HT1080 (cell line): ENCODE measurements at places on chromosomes 2 and 18.

GRCh38 chr2:148888986-148889385 is 14.0 kb downstream of the KIF5C start:
- no peak for DNase-seq

- no peak for DNase-seq
These were observed 64.3 kb upstream of the MSTN start for GRCh38 chr2:190126798-190127197.

DNA sequence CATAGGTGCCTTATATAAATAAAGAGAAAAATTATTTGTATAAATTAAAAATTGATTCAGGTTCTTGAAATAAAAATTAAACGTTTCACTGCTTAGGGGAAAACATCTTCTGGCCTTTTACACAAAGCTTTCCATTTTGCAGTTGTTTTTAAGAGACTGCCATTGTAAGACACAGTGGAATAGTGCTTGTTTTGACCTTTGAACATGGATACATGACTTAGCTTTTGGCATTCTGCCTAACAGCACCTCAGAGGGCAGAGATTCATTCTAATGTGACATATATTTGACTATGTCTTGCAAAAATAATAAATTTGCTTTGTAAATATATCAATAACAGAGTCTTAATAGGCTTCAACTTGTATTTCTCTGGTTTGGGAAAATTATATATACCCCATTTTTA is 142.1 kb downstream of the SLC4A10 start:
- DNase-seq, result no peak

DNA sequence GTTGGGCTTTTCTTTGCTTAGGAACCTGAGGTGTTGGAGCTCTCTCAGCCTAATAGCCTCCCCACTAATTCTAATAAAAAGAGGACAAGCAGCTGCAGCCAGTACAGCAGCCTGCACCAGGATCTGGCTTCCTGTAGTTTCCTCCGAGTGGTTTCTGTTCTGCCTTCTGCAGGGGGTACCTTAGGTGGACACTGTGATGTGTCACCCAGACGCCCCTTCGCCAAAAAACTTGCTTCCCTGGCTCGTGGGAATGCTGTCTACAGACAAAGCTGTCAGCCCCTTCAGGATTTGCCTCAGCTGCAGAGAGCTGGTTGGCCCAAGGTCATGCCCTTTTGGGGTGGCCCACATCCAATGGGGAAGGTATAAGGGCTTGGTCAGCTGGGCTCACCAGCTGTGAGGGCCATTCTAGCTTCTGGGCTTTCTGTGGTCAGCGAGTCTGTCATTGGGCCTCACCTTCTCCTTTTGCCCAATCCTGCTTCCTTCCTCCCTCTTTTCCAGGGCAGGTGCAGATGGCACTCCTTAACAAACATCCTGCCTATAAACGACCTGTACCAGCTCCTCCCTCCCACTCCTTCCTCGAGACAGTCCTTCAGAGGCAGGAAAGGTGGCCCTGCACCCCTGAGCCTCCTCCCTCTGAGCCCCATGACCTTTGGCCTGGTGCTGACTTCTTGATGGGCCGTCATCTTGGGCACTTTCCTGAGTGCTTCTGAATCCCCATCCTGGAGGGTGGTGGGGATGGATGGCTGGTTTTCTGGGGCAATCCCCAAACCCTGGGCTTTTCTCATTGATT is 44.0 kb upstream of the ROCK2 start:
- no peak for DNase-seq

- DNase-seq, result no peak
These were observed 96.0 kb downstream of the TNS1 start for GRCh38 chr2:217906798-217907197.

DNA sequence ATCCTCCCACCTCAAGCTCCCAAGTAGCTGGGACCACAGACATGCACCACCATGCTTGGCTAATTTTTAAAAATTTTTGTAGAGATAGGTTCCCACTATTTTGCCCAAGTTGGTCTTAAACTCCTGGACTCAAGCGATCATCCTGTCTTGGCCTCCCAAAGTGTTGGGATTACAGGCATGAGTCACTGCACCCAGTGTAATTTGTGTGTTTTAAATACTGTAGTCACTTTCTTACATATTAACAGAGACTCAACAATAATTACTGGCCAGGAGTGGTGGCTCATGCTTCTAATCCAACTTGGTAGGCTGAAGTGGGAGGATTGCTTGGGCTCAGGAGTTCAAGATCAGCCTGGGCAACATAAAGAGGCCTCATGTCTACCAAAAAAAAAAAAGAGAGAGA is 293.0 kb downstream of the RDH14 start:
- no peak for DNase-seq

- no peak for DNase-seq
These were observed 58.3 kb upstream of the MAPRE3 start for GRCh38 chr2:26911911-26912861.

GRCh38 chr2:76861708-76862107 is 660.5 kb downstream of the LRRTM4 start:
- DNase-seq, result peak; percentile 52

- DNase-seq, result no peak
These were observed 64.8 kb downstream of the ARMC9 start for GRCh38 chr2:231263118-231263831.

- DNase-seq, result no peak
These were observed 24.7 kb downstream of the RAPH1 start for GRCh38 chr2:203510256-203510940.

- peak; percentile 55 for DNase-seq
These were observed 12.8 kb upstream of the IHH start for GRCh38 chr2:219073413-219074129.

GRCh38 chr2:54755641-54756326 is 32.3 kb downstream of the EML6 start:
- no peak for DNase-seq

DNA sequence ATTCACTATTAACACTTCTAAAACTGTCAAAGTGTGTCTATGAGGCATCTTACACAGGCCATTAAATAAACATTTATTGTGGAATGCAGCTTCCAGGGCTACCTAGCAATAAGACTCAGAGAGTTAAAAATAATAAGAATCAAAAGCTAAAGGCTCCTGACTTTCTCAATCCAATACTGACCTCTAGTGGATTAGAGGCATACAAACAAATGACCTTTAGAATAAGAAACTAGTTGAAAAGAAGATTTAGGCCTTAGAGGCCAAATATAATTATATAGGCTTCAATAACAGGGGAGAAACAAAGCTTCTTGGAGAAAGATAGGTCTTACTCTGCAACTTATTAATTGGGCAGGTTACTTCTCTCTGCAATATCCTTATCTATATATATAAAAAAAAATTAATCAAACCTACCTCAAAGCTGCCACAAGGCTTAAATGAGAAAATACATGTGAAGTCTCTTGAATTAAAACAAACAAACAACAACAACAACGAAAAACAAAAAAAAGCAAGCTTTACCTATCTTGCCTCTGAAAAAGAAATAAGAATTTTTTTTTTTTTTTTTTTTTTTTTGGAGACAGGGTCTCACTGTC is 246.1 kb downstream of the EXOC6B start:
- DNase-seq, result peak; percentile 34

DNA sequence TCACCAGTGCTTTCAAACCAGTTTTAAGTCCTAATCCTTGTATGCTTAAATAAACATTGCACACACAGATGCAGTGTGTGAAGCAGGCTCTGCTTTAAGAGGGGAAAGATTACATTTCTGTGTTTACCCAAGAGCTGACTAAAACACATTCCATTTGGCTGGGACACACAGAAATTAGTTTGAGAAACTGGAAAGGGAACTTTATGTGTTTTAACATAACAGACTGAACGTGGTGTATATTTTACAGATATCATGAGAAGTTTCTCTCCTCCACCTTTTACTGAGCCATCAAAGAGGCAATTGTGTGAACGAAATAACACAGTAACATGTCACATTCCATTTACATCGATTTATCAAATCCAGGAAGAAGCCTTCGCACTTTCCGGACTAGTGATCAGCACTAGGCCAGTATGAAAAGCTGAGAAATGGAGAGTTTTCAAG is 121.8 kb downstream of the MAIP1 start:
- peak; percentile 42 for DNase-seq

- no peak for DNase-seq
These were observed 75.0 kb upstream of the PKDCC start for GRCh38 chr2:41972819-41973218.

DNA sequence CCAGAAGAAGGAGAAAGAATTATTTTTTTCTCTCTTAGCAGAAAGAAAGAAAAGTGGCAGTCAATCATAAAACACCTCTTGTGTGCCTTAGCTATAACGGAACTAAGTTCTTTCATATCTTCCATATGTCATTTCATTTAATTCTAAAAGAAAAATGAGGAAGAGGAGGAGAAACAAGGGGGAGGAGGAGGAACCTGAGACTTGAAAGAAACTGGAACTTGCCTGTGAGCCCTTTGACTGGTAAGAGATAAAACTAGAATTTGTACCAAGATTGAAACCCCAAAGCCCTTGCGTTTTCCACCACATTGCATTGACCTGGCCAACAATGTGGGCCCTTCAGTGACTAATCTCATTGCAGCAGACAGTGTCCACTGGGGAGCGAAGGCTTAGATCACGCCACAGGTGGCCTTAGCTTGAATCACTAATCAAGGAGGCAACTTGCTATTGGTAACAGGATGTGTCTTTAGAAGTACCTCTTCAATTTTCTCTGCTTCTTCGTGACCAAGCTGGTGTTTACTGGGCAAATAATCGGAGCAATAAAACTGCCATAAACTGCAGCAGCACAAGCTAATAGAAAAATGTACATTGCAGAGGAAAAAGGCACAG is 307.9 kb downstream of the CLIP4 start:
- DNase-seq, result peak; percentile 43

DNA sequence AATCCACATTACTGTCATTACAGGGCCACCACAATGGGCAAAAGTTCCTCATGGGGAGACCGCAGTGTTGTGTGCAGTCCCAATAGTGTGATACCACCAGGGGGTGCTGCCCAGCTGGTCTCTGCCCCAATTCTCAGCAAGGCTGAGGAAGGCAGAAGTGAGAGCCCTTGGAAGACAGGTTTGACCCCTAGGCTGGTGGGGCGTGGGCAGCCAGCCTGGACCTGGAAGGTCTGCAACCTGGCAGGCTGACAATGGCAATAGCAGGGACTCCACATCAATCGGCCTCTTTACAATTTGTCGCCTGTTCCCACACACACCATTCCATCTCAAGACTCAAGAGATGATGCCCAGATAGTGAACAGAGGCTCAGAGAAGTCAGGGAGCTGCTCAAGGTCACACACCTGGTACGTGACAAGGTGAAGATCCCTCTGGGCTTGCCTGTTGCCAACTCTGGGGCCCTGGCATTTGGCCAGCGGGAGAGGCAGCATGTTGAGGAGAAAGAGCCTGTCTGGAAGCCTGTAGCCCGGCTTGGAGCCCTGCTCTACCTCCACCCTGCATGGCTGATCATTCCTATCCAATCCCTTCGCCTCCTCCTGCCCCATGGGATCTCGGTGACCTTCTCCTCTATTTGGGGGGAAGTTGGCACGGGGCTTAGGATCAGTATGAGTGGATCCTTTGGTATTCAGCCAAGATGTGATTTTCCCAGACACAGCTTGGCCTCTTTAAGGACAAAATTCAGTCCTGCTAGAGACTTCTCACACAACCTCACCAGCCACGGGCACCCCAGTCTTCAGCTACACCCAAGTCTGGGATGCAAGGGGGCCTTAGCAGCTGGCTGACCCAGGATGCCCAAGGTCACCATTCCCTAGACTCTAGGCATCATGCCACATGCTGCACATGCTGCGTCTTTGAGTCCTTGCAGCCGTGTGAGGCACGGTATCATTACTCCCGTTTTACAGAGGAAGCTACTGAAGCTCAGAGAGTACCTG is 2.9 kb upstream of the ATOH8 start:
- DNase-seq, result peak; percentile 49

GRCh38 chr18:76161983-76162382 is 333.1 kb downstream of the ZNF516 start:
- no peak for DNase-seq

DNA sequence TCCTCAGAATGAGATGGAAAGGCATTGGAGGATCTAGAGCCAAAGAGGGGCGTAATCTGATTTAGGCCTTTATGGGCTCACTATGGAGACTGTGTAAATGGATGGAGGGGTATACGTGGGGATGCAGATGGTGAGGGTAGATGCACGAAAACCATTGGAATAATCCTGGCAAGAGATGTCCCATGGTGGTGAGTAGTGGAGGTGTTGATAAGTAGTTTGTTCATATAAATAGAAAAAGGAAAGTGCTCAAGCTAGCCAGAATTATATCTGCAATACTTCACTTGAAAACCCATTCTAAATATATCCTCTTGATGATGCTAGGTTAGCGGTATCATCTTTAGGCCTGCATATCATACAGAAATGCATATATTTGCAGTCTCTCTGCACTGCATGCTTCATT is 459.7 kb downstream of the CDH2 start:
- no peak for DNase-seq

GRCh38 chr2:205763708-205764211 is 81.5 kb downstream of the NRP2 start:
- DNase-seq, result peak; percentile 39

DNA sequence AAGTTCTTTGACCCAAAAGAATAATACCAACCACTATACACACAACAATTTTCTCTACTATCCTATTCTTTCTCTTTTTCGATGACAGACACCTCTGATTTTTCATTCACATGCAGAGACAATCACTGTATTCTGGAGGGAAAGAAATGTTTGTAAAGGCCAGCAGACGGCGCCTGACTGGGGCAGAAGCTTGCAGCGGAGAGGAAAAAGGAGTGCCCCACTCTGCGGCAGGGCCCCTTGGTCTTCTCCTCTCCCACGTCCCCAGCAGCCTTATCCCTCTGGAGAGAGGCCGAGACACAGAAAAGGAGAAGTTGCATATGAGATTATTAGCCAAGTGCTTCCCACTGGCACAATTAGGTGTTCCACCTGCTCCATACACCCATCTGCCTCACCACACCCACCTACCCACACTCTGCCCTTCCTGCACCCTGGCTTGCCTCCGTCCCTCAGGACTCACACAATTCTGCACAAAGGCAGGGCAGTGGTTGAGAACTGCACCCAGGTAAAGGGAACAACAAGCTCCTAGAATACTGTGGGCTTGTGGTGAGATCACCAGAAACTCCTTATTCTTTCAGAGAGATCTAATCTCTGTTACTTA is 687.3 kb downstream of the NRXN1 start:
- DNase-seq, result no peak

GRCh38 chr2:214549946-214550345 is 139.1 kb downstream of the VWC2L start:
- DNase-seq, result no peak

DNA sequence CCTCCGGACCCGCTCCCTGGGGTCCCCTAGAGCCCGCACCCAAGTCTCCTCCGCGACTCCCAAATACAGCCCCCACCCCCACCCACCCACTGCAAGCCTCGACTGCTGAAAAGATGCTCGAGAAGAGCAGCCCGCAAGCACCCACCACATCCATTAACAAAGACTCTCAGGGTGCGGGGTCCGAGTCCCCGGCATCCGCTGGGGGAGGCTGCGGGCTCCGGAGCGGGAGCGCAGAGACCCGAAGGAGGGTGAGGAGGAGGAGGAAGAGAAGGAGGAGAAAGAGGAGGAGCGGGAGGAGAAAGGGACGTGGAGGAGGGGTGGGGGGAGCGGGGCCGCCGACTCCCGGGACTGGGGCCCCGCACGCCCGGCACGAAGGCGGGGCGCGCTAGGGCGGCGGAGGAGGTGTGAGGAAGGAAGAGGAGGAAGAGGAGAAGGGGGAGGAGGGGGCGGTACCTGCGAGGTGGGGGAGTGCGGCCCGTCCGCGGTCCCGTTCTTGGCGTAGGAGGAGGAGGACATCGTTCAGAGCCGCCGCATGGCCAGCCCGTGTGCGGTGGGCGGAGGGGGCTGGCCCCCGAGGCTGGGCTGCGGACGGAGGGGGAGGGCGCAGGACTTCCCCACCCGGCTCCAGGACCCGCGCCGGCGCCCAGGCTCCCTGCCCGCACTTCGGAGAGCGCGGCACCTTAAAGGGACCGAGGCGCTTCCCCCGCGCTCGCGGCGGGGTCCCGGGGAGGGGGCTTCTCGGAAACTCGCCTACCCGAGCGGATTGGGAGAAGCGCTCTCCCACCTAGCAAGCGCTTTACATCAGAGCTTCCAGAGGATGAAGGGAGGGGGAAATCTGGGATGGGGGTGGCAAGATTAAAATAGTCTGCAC is at the start of gene CACNB4:
Gene CACNB4 (minus strand): TSS at position 549 of the 871 bp plus-strand sequence.
- DNase-seq, result peak; percentile 21
